ENCODE measurements at places on chromosomes 7 and 10. TPM values are rescaled to one million over a fixed set of nuclear protein-coding genes. Genes with fewer than 3 reads are reported as not detected.
A peak's percentile ranks its signal among the peaks of the same experiment; 100 is the strongest.

DNA sequence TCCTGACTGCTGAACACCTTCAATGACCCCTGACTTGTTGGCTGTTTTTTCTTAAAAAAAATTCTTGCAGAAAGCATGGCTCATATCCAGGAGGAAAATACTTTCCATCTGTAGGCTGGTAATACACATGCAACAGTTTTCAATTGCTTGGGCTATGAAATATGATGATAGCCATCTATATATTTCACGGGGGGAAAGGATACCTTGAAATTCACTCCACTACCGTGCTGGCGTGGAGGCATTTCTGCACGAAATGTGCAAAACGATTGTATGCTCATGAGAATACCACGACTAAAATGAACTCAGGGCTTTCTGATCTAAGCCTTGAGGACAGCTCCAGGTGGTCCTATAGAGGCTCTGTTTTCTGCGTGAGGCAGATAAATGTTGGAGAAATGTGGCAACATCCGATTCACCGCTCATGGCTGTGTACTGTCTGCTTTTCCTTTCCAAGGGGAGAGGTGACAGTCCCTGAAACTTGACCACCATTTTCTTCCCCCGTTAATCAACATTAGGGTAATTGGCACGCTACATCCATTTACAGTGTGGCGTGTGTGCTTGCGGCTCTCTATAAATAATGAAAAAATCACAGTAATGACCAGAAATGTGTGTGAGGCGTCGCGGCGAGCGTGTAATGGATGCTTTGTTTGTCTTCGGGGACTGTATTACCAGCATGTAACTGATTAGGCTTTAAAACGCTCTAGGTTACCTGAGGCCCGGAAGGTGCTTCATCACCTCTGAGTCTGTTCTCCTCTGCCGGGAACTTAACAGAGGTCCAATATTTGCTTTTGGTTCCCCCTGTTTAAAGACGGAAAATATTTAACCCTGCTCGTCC is 12.8 kb upstream of the CARD11 start:
- no peak for DNase-seq

The CYP2C18 gene
- polyA plus RNA-seq = 0.46 TPM

GRCh38 chr10:18279173-18279572 is 138.9 kb downstream of the CACNB2 start:
- DNase-seq = no peak

- DNase-seq = no peak
These were observed 95.0 kb upstream of the DDC start for GRCh38 chr7:50660040-50660829.

- DNase-seq = no peak
These were observed 28.9 kb downstream of the CPA1 start for GRCh38 chr7:130409067-130409711.

The FHIP2A gene
- 30.5 TPM for polyA plus RNA-seq

The ZNF783 gene
- 20.1 TPM for polyA plus RNA-seq

The VAX1 gene
- polyA plus RNA-seq = not detected

- DNase-seq = no peak
These were observed 4.9 kb downstream of the PRTFDC1 start for GRCh38 chr10:24947304-24948097.

- no peak for DNase-seq
These were observed 42.7 kb downstream of the LRRC18 start for GRCh38 chr10:48896756-48897440.

DNA sequence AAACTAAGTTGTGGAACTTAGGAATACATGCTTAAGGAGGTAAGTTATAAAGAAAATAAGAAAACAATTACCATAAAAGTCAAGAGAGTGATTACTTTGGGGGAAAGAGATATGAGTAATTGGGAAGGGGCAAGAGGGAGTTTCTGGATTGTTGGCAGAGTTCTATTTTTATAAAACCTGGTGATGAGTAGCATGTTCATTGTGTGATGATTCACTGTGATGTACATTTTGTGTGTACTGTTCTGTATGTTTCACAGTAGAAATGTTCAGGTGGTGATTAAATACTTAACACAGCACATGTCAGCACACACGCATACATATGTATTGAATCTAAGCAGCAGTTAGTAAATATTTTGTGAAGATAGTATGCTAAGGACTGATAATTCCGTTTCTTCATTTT is 9.7 kb upstream of the OIT3 start:
- no peak for DNase-seq

DNA sequence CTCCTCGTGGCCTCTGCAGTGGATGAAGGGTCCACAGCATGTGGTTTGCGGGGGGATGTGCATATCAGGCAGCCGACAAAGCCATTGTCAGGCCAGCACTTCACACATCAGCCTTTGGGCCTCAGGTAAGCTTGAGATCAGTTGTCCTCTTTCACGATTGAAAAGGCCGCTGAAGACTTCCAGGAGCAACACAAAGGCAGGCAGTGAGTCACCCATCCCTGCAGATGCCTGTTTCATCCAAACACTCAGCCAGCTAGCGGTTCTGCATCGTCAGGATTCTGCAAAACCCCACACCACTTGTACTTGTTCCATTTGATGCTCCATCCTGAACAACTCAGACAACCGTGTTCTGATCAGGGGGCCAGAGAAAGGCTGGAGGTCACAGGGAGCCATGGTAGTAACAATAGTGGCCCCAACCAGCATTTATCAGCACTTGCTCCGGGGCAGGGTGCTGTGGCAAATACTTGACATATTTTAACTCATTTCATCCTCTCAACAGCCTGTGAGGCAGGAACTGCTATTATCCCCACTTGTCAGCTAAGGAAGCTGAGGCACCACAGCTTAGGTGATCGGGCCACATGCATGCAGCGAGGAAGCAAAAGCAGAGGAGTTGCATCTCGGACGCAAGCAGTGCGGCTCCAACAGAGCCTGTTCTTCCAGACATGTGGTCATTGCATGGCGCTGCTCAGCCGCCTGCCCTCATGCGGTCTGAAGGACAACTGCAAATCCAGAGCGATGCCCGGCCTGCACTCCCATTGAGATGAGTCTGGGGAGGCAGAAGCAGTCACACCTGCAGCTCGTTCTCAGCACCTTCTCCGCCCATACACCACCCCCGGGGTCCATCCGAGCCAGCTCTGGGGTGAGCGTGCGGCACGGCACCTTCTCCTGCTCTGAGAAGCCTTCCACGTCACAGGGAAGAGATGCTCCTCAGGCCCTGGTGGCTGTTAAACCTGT is 144.9 kb downstream of the PAXIP1 start:
- DNase-seq = no peak

The SH2D4B gene
- 0.10 TPM for polyA plus RNA-seq

GRCh38 chr7:85714951-85715350 is 528.1 kb upstream of the SEMA3D start:
- no peak for DNase-seq

DNA sequence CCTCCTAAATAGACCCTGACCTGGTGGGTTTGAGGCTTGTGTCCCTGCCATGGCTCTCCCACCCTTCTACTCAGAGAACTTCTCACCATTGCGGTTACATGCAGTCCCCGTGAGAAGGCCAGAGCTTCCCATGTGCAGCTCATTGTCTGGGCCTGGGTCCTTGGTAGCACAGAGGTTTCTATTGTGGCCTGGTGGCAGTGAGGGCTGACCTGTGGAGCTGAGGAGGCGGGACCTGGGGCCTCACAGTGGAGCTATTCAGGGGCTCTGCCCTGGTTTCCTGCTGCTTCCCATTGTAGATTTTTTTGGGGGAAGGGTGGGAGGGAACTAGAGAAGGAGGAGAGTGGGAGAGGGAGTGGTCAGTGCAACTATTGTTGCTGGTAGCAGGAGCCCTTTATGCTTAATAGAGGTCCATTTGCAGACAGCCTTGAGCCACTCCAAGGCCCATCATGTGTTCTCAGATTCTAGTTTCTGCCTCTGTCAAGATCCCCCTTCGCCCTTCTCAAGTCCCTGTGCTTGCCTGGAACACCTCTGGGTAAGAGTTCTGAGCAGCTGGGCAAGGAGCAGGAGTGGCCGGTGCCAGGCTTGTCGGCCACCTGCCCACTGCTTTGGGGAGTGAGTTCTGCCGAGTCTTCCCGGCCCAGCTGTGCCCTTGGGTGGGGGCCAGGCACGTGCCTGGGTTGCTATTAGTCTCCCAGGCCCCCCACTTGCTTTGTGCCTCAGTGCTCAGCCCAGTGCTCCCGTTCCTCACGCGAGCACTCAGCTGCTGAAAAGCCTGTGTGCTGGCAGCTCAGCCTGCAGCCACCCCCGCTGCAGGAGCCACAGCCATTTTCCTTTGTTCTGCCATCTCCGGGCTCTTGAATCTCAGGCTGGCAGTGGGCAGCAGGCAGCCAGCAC is 10.7 kb downstream of the TSPAN14 start:
- DNase-seq = peak; percentile 35

The CREM gene
- polyA plus RNA-seq = 39.2 TPM

The ANXA7 gene
- 84.3 TPM for polyA plus RNA-seq

The GIMAP2 gene
- polyA plus RNA-seq = 7.6 TPM

DNA sequence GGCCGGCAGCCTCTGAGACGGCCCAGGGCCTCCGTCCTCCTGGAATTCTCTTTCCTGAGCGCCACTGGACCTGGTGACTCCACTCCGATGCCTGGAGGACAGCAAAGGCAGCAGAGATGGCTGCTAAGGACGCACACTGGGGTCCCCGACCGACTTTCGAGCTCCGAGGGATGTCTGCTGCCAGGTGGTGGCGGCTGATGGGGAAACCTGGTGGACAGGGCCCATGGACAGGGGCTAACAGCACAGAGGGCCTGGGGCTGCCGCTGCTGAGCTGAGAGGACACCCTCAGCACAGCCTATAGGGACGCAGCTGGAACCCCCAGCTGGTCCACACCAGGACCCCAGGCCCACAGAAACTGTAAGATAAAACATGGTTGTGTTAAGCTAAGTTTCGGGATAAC is 366.3 kb downstream of the DNAJB6 start:
- no peak for DNase-seq

DNA sequence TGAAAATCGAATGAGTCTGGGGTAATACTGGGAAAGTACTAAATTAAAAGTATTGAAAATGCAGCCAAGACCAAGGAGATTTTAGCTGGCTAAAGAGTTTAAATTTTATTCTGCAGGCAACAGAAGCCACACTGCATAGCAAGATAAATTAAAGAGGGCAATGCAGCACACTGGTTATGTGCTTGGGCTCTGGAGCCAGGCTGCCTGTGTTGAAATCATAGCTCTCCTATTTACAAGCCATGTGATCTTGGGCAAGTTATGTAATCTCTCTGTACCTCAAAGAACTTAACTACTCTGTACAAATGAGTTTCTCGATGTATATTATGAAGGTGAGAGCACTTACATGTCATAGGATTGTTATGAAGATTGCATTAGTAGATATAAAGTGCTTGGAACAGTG is 9.9 kb downstream of the SLC25A13 start:
- DNase-seq = no peak

GRCh38 chr7:52154382-52154781 is 837.8 kb upstream of the COBL start:
- no peak for DNase-seq

GRCh38 chr7:123502201-123502600 is 32.2 kb downstream of the IQUB start:
- DNase-seq = no peak

DNA sequence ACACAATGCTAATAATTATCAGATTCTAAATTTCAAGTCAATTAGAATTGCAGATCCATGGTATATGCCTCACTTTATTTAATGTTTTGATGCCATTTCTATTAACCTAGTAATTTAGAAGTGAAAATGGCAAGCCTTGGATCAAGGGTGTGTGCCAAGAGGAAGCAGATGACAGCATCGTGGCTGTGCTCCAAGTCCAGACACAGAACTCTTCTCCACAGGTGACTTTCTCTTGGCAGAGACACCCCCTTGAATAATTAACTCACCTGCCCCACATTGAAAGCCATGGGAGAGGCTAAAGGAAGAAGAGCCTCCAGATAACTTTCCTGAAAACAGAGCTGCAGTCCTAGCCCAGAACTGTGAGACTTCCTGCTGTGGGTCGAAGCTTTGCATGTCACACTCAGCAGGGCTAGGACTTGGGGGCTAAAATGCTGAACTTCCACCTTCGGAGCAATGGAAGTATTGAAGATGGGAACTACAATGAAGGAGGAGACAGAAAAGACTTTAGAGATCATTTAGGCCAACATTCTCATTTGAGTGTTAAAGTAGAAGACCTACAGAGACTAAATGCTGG is 996 bp upstream of the C10orf90 start:
- no peak for DNase-seq

The SPAM1 gene
- not detected for polyA plus RNA-seq

The FBXL13 gene
- 3.1 TPM for polyA plus RNA-seq

- DNase-seq = no peak
These were observed 2.0 kb downstream of the CLDN4 start for GRCh38 chr7:73832806-73833205.

DNA sequence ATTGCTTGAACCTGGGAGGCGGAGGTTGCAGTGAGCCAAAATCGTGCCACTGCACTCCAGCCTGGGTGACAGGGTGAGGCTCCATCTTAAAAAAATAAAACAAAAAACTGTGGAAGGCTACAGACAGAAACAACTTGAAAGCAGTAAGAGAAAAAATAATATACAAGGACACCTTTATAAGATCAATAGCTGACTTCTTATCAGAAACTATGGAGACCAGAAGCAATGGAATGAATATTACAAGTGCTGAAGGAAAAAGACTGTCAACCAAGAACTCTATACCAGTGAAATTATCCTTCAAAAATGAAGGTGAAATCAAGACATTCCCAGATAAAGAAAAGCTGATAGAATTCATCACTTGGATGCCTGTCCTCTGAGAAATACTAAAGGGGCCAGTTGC is 49.0 kb downstream of the RBAK start:
- DNase-seq = no peak

GRCh38 chr10:88413412-88413811 is 169.7 kb downstream of the RNLS start:
- no peak for DNase-seq

GRCh38 chr10:97915346-97916131 is 65.9 kb downstream of the GOLGA7B start:
- DNase-seq = no peak

- no peak for DNase-seq
These were observed 7.6 kb downstream of the CYCS start for GRCh38 chr7:25117226-25118047.

The POM121 gene
- polyA plus RNA-seq = 32.0 TPM

The CFTR gene
- 11.1 TPM for polyA plus RNA-seq

- DNase-seq = no peak
These were observed 44.9 kb downstream of the POLR1F start for GRCh38 chr7:19663816-19664462.

The ZNF736 gene
- polyA plus RNA-seq = 24.1 TPM

The AKR1D1 gene
- polyA plus RNA-seq = 0.20 TPM

The EPHB6 gene
- 28.6 TPM for polyA plus RNA-seq

All from left renal cortex interstitium (tissue), 4 donors.